Cardiac septum (tissue), 1 donor: ENCODE measurements at places on chromosomes 3 and 15. TPM values are rescaled to one million over a fixed set of nuclear protein-coding genes. Genes with fewer than 3 reads are reported as not detected.

- no peak for DNase-seq
Observed at GRCh38 chr15:82371656-82372055, 22.4 kb upstream of the GOLGA6L10 start.

GRCh38 chr3:23859012-23859743, 53.4 kb downstream of the UBE2E1 start:
- no peak for DNase-seq

GRCh38 chr15:87827131-87827530, 429.4 kb downstream of the NTRK3 start:
- DNase-seq = no peak

- DNase-seq = no peak
Observed at GRCh38 chr3:87359826-87360225, 83.4 kb upstream of the POU1F1 start.

The WNT7A gene
- total RNA-seq = not detected

GRCh38 chr3:1010228-1010627, 82.6 kb upstream of the CNTN6 start:
- DNase-seq = no peak

The SRPRB gene
- total RNA-seq = 27.6 TPM

The LTK gene
- total RNA-seq = 0.65 TPM

DNA sequence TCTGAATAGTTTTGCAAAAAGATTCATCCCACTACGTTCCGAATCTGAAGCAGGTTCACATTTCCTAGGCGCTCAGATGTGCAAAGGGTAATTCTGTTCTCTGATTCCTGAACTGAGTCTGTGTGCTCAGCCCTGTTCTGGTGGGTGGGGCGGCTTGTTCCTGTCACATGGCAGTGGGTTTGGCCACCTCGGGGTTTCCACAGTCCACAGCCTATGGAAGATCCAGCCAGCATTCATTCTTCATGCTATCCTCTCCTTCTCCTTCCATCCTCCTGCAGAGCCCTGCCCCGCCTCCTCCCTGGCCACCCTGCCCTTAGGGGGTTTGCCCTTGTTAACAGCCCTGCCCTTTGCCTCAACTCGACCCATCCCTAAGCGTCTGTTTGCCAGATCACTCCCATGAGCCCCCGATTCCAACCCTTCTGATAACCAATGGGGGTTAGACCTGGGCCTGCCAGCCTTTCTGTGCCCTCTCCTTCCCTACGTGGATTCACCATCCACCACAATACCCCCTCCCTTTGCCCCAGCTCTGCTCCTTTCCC, 31.0 kb downstream of the PRR20G start:
- DNase-seq = peak; percentile 55

GRCh38 chr15:57654153-57654852, 52.2 kb upstream of the POLR2M start:
- no peak for DNase-seq

DNA sequence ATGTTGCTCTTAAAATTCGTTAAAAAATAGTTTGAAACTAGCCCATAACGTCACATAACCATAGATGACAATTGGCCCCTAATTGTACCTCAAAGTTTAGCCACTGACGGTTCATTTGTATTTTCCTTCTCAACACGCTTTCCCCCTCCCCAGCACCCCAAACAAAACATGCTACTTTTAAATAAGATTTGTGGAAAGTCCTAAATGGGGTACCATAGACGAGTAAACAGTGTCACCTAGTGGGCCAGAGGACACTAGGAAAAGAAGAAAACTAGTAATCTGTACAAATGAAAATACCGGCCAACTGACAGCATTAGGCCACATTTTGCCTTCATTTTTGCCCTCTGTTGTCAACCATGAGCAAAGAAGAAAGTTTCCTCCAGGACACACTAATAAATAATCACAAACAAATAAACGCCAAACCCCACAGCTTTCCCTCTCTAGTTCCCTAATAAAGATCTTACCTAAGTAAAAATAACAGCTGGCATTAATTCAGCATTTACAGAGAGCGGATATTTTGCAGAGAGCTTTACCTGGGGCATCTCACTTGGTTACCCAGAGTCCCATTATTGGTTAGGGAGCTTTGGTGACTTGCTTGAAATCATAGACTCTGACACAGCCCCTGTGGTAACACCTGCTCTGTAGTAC, 175.1 kb upstream of the ATP11B start:
- no peak for DNase-seq

DNA sequence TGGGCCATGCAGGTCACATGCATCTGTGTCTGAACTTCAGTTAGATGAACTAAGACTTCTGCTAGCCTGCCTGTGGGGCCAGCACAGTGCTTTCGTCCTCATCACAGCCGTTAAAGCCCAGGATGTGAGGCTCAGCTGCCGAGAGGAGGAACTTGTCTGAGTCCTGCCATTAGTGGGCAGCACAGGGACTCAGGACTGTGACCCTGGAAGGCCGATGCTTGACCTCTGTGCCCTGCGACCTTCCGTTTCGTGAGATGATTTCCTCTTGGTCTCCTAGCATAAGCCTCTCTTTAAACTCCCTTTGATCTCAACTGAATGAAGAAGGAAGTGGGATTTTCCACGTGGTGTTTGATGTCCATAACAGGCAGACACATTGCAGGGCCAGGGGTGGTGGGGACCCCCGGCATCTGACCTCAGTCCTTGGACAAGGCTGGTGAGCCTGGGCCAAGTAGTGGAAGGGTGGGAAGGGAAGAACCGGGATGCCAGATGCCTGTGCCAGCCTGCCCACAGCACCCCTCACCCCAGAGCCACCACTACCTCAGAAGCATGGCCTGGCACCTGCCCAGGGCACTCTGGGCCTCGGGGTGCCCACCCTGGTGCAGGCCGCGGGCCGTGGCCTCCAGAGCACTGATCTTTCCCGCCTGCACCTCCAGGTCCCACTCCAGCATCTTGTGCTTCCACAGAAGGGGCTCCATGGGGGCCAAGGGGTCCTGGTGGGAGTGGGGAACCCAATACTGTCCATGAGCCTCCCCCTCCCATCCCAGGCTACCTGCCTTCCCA, 21.6 kb downstream of the PLA2G4B start:
- no peak for DNase-seq

GRCh38 chr3:134017490-134017889, 12.2 kb downstream of the SLCO2A1 start:
- DNase-seq = no peak

- no peak for DNase-seq
Observed at GRCh38 chr3:37731895-37732294, 129.8 kb upstream of the CTDSPL start.

DNA sequence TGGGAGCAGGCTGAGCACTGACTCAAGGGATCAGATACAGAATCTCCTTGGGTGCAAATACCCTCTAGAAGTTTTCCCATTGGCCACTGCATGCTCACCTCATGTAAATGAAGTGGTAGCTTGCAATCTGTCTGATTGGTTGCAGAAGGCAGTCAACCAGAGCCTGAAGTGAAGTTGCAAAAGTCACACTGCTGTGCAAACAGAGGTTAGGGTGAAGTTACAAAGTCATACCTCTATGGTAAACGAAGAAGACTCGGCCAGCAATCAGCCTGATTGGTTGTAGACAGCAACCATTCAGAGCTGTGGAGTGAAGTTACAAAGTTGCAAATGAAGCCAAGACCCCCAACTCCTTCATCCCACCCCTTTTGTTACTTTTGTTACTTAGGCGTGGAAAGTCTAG, 27.1 kb downstream of the STARD9 start:
- DNase-seq = no peak
